ENCODE measurements at places on chromosomes 5 and 9.

DNA sequence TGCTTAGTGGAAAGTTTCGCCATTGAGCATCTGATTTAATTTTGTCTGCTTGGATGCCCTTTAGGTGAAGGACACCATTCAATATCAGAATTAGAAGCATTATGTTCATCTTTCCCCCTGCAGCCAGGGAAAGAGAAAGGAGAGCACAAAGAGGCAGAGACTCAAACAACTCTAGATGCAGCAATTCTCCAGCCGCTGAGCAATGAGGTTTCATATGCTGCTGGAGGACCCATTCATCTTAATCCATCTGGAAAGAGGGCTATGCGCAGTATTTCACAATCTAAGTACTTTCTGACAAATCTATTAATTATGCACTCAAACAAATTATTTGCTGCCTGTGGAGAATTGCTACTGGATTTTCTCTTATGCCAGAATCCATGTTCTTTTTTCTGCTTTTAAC is 527.0 kb upstream of the TUSC1 start:
- DNase-seq = no peak

DNA sequence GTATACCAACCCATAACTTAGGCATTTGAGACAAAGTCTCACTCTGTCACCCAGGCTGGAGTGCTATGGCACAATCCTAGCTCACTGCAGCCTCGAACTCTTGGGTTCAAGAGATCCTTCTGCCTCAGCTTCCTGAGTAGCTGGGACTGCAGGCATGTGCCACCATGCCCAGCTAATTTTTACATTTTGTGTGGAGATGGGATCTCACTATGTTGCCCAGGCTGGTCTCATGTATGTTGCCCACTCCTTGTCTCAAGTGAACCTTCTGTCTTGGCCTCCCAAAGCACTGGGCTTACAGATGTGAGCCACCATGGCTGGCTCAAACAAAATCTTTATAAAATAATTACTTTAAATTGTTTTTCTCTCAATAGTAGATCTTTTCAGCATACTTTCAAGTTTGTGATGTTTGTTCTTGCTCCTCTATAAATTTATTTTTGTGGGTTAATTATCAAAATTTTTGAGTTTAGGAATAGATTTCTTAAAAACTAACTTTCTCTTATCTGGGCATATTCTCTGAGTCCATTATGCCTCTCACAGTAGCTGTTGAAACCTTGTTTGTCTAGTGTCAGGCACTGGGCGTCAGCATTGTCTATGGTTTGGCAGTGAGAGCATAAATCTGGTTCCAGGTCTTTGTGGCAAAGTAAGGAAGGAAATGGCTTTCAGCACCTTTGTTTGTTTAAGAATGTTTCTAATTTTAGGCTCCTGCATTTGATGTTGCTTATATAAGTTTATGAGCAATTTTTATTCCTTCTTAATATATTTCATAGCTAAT is 38.7 kb downstream of the NLN start:
- no peak for DNase-seq

DNA sequence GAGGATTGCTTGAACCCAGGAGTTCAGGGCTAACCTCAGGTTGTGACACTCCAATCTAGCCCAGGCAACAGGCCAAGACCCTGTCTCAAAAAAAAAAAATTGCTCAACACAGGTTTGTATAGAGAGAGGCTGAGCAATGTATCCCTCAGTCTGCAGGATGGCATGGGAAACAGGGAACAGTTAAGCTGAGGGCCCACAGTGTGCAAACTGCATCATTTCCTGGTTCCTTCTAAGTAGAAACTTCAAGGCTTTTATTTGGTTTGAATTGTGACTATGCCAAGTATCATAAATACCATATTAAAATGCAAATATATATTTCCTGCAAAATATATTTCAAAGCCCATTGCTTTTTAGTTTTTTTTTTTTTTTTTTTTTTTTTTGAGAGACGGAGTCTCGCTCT is 13.7 kb upstream of the ROPN1L start:
- no peak for DNase-seq

DNA sequence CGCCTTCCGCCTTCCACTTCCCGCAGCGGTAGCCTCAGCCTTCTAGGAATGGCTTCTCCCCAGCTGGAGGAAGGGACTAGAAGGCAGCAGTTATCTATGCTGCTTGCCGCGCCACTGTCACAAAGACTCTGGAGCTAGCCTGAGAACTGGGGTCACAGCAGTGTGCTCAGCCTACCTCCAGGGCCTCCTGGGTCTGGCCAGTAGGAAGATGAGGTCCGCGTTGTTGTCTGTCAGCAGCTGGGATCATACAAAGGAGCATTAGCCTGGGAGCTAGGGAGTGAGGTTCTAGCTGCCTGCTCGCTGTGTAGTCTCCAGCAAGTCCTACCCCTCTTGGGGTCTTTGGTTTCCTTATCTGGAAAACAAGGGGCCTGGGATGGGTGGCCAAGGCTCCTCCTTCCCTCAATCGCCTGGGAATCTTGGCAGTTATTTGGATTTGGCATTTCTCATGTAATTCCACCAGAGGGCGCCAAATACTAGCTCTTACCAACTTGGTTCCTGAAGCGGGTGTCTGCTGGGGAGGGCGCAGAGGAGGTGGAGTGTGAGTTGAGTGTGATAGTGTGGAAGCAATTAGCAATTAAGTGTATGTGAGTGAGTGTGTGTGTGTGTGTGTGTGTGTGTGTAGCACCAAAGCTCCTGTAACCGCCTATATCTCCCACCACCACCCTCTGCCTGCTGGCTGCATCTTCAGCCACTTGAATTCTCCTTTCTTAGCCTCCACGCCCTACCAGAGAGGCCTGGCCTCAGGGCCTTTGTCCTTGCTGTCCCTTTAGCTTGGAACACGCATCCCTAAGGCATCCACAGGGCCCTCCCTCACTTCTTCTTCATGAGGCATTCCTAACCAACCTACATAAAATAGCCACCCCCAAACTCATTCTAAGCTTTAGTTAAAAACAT is 97.1 kb downstream of the ENTREP1 start:
- DNase-seq = peak; percentile 56

GRCh38 chr9:113302792-113303418 is at the start of gene RNF183:
RNF183 (minus strand) TSS chr9:113303376; CDS start chr9:113298184, 5,192 bp downstream.
- no peak for DNase-seq

GRCh38 chr9:135244271-135245221 is 157.1 kb downstream of the OLFM1 start:
- DNase-seq = no peak

GRCh38 chr5:120504057-120504456 is 40.0 kb downstream of the PRR16 start:
- DNase-seq = no peak

- DNase-seq = no peak
These were observed 304.4 kb downstream of the TLE1 start for GRCh38 chr9:81384911-81385310.

DNA sequence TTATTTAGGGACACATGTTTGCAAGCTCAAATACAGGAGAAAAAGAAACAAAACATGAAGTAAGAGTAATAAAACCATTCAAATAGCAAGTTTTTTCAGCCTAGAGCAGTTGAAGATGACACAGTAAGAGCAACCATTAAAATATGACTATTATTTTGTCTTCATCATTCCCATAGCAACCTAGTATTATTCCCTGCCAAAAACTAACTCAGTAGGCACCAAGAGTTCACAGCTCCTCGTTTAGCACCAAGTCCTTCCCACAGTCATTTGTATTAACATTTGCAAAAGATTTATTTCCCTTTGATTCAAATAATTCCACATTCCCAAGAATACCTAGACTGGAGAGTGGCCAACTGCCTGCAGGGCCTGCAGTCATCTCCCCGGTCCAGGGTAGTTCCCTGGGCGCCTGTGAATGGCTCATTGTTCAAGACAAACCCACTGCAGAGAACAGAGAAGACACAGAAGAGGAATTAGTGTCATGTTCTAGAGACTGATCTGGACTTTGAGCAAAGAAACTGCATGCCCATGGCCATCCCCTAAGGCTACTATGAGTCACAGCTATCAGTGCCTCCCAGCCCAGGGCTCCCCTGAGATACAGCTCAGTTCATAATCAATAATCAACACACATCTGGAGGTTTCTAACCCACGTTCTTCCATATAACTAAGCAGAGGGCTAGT is 139.1 kb upstream of the MAP3K1 start:
- DNase-seq = no peak

DNA sequence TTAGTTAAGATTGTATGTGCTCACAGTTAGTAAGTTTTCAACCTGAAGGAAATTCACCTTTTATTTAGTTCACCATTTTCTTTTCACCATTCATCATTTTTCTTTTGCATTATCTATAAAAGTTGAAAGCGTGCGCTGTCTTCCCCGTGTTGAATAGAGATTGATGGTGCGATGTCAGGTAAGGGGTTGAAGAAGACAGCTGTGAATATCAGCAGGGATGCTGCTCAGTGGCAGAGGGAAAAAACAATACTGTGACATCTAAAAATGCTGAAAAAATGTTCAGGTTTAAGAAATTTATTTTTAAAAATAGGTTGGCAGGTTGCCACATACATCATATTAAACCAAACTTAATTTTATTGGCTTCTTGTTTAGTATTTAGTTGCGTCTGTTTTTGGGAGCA is 815.0 kb downstream of the DTWD2 start:
- no peak for DNase-seq

GRCh38 chr5:93161661-93162654 is 419.1 kb downstream of the NR2F1-AS1 start:
- DNase-seq = peak; percentile 19

GRCh38 chr5:168176251-168176650 is 115.2 kb upstream of the WWC1 start:
- DNase-seq = no peak

GRCh38 chr9:21465859-21466518 is 16.1 kb downstream of the IFNE start:
- DNase-seq = peak; percentile 3

GRCh38 chr9:68530618-68531017 is 10.1 kb downstream of the TMEM252 start:
- no peak for DNase-seq

DNA sequence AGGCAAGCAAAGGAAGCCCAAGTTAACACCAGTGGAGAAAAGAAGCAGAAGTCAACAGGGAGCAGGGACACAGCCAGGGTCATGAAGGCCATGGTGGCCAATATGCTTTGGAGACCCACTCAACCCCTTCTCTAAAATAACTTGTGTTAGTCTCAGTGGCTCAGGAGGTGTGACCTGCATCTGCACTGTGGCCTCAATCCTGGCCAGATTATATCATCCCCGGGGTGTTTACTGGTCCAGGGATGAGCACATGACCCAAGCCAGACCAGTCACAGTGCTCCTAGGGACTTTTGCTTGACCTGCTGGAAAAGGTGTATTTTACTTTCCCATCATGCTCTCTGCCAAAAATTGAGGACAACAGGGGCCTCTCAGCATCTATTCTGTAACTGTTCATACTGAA is 105.2 kb downstream of the DPYSL3 start:
- DNase-seq = no peak

- no peak for DNase-seq
These were observed 101.4 kb upstream of the SLC44A1 start for GRCh38 chr9:105143136-105143430.
